ENCODE measurements at places on chromosomes 16 and 17.
A peak's percentile ranks its signal among the peaks of the same experiment; 100 is the strongest.

- peak; percentile 98 for DNase-seq
Observed at GRCh38 chr17:59829217-59830006, 63.3 kb downstream of the TUBD1 start.

DNA sequence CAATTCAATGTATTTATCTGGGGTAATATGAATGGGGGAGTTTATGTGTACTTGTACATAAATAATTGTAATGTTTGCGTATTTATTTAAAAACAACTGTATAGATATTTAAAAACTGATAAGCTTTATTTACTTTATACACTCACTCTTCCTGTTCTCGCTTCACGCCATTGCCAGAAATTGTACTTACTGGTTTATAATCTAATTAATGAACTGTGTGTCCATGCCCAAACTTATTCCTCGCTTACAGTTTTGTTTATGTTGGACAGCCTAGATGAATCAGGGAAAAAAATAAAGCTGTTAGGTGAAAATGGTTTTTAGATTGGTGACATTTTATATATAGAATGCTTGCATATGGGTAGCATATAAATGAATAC lies 30.8 kb downstream of the AATF start:
- DNase-seq: no peak

DNA sequence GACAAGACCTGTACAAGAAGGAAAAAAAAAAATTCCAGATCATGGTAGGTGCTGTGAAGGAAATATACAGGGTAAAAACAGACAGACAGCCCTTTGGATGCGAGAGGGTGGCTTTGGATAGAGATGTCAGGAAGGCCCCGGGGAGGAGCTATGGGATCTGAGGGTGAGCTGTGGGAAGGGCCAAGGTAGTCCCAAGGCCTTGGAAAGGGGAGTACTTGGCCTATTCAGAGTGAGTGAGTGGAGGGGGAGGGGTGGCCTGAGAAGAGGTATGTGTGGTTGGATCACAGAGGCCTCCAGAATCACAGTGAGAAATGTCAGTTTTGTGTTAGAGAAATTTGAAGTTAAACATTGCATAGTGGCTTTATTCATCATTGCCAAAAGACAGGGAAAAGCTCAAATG lies 31.2 kb upstream of the AKTIP start:
- no peak for DNase-seq

- DNase-seq: peak; percentile 37
Observed at GRCh38 chr17:42428141-42428944, 5.3 kb upstream of the CAVIN1 start.

- DNase-seq: peak; percentile 66
Observed at GRCh38 chr16:66894948-66895688, 14.8 kb downstream of the PDP2 start.

- DNase-seq: no peak
Observed at GRCh38 chr16:57751539-57752202, 16.1 kb downstream of the KATNB1 start.

- DNase-seq: peak; percentile 70
Observed at GRCh38 chr17:15914400-15915170, 30.3 kb upstream of the ADORA2B start.

DNA sequence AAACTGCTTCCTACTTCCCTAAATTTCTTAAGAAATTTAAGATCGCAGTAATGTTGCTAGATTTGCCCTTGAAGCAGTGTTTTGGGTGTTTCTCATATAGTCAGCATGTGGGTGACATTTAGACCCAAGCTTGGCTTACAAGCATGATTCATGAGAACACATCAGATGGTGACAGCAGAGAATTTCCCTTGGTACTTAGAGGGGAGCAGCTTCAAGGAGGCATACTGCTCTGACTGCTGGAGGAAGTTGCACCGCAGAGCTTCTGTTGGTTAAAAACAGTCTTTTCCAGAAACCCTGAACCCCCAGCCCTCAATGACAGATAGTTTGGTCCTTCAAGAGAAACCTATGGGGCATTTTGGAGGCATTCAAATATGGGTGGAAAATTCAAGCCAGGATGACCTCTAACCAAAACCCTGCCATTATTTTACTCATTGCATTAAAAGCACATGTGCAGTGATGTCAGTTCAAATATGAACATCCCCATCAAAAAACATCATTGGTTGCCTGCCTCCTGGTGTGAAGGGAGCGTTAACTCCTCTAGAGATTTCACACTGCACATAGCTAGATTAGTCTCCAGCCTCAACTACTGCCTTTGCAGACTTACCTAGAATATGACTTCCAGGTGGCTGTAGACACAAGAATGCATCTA lies 201.5 kb upstream of the CACNG5 start:
- DNase-seq: peak; percentile 81

- DNase-seq: no peak
Observed at GRCh38 chr16:85577899-85578598, 35.1 kb upstream of the GSE1 start.

DNA sequence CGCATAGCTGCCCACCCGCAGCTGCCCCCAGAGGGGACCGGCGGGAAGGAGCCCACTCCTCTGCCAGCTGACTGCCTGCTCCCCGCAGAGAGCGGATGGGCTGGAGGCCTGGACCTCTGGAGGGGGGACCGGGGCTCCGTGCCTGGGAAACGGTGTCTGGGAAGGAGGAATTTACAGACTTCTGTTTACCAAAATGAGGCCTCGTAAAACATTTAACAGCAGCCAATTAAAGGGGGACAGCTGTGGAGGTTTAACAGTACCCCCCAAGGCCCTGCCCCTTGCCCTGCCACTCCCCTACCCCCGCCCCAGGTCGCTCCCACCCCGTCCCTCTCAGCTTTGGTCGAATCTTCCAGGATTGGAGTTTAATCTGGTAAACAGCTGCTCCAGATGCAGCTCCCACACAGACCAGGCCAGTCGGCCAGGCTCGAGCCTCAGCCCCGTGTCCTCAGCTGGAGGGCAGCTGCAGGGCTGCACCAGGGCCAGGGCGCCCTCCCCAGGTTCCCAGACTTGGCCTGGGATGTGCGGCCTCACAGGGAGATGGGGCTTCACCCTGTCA lies 41.1 kb downstream of the BAHCC1 start:
- DNase-seq: no peak

- no peak for DNase-seq
Observed at GRCh38 chr16:68743664-68744063, 6.6 kb downstream of the CDH1 start.

DNA sequence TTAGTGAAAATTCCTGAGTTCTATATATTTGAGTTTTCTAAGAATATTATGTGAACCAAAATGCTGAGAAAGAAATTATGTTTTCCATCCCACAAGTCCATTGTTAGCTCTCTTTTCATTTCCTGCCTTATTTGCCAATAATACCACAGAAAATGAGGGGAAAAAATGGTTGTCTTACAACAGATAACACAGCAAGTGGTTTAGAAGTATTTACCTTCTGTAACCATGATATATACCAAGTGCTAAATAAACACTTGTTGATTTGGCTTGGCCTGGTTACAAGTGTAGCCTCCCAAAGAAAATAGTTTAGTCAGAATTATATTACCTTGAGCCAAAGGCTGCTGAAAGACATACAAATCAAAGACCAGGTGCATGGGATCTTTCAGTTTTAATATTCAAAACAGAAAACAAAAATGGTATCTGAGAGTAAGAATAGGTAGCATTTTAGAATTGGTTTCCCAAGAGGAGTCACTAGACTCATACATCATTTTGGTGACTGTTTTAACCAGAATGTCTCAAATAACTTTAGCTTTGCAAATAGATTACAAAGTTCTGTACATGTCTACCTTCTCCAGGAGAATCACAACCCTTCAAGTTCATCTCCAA lies 439.8 kb upstream of the DYNLRB2 start:
- DNase-seq: no peak

GRCh38 chr16:86494565-86495356 lies 15.6 kb upstream of the FOXF1 start:
- no peak for DNase-seq

DNA sequence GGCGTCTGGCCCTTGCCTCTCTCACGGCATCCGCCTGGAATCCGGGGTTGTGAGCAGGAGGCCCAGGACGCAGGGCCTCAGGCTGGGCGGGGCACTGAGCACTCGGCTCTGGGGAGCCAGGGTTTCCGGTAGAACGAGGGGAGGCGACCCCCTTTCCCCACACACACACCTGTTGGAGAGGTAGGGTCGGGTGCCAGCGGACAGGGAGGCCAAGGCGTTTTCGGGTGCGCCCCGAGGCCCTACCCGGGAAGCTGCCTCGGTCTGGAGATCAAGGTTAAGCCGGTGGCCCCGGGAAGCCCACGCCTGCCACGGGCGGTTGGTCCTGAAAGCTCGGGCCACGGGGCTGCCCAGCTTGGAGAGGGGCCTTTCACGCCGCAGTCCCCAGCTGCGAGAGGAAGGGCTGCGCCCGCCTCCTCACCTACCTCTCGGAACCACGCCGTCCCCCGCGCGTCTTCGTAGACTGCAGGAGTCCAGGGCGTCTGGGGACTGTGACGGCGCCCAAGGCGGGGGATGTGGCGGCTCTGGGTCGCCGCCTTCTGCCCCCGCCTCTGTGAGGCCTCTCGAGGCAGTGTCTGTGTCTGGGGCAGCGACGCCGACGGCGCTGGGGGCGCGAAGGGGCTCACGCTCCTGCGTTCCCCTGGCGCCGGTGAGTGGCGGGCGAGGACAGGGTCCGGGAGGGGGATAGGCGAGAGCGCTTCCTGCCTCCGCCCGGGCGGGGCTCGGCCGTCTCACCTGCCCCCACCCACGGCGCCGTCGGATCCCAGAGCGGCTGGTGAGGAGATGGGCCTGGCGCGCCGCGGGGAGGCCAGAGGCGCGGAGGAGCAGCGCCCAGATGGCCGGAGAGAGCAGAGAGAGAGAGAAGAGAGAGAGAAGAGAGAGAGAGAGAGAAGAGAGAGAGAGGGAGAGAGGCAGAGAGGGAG lies 20.3 kb upstream of the HOXB9 start:
- DNase-seq: no peak

DNA sequence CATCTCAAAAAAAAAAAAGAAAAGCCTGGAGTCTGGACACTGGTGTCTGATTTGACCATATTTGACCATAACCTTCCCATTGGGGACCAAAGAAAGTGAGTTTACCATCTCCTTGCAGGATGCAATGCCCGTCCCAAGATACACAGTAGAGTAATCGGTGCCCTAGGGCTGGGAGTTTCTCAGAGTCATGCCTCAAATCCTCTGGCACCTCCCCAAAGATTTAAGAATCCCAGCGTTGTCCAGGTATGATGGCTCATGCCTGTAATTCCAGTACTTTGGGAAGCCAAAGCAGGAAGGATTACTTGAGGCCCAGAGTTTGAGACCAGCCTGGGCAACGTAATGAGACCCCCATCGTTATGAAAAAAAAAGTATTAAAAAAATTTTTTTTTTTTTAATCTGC lies 5.0 kb downstream of the PITPNM3 start:
- no peak for DNase-seq

GRCh38 chr16:3001316-3001715 lies 11.4 kb upstream of the CLDN9 start:
- DNase-seq: no peak

- no peak for DNase-seq
Observed at GRCh38 chr17:35377706-35378105, 4.3 kb upstream of the SLFN11 start.

GRCh38 chr17:29559640-29560039 lies 7.2 kb downstream of the ABHD15 start:
- DNase-seq: no peak

DNA sequence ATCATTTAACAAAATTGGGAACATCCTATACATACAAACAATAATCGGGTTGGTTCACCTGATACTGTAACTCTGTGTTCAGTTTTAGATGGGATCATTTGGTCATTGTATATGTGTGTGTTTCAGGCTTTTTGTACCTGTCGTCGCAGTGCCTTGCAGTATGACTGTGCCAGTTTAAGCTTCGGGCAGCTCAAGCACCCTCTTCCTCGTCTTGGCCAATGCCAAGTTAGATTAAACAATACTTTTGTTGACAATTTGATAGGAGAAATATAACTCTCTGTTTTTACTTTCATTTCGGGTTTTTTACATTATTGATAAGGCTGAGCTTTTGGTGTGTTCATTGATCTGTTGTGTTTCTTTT lies 37.0 kb upstream of the ARHGAP17 start:
- peak; percentile 39 for DNase-seq

DNA sequence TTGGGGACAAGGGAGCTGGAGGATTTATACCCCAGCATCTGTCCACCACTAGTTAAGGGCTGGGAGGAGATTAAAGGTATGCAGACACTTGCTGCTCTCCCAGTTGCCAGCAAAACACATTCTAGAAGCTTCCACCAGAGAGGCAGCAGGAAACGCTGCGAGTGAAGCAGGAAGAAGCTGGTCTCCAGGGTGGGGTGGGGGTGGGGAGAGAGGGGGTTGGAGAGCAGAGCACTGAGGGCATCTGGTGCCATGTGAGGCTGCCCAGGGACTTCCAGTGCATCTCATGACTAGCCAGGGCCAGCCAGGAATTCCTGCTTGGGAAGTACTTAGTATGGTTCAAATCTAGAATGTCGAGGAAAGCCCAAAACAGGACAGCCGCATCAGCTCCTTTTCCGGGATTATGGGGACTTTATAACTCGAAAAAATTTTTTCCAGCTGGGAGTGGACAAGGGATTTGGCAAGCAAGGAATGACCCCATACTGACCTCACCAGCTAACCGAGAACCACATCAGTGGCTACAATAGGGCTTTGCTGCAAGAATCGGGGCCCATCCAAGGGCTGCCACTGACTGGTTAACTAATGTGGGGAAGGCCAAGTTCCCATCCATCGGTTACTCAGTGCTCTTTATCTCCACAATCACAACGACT lies 26.2 kb upstream of the AXIN2 start:
- DNase-seq: no peak

DNA sequence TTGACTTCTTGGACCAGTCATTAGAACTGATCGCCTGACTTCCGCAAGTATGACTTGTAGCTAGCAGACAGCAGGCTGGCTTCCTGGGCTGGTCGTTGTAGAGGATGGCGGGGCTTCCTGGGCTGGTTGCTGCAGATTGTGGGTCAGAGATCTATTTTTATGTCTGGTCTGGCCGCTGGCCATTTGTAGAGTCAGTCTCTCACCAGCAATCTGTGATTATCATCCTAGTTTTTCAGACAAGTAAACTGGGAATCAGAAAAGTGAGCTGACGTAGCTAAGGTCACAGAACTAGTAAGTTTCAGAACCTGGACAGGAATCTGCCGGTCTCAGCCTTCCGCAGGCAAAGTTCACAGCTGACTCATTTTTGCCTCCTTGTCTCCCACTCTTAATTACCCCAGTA lies 19.1 kb downstream of the GPR142 start:
- DNase-seq: no peak

DNA sequence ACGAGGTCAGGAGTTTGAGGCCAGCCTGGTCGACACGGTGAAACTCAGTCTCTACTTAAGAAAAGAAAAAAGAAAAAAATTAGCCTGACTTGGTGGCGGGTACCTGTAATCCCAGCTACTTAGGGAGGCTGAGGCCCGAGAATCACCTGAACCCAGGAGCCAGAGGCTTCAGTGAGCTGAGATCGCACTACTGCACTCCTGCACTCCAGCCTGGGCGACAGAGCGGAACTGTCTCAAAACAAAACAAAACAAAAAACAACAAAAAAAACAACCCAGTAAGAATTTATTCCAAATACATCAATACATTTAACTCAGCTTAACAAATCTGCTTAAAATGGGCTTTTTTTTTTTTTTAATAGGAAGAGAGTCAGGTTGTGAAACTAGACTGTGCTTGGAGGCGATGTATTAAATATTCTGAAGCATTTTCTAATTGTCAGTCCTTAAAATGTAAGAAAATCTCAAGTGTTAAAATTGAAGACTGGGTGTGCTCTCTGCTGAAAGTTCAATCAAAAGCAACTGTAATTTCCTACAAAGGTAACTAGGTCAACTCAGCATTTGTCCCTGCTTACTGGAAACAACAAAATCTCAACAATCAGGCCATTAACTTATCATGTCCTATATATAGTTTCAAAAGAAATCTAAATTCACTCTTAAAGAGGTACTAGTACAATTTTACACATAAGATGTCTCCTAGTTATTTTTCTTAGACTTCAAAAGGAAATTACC lies 23.2 kb downstream of the KANSL1 start:
- DNase-seq: no peak

GRCh38 chr17:14494161-14494560 lies 193.3 kb downstream of the HS3ST3B1 start:
- no peak for DNase-seq

All from activated CD4-positive, alpha-beta T cell treated with anti-CD3 and anti-CD28 coated beads, Interleukin-2, amount 50 U/mL, for 16 hours (primary cell).